BJ (cell line): ENCODE measurements at places on chromosomes 11 and 22.
A peak's percentile ranks its signal among the peaks of the same experiment; 100 is the strongest.

DNA sequence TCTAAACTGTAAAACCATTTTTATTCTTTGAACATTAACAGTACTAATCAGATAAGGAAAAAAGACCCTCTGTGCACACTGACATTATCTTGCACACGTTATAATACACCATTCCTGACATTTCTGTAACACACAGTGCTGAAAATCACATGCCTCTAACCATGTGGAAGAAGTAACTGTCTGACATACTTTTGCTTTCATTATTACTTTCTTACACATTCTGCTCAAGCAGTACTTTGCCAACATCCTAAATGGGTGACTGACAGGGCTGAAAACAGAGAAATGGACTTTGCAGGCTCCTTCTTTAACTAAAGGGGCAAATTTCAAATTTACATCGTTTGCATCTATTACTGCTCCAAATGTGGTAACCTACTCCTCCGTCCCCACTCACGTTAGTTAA is 22.8 kb upstream of the TP53AIP1 start:
- no peak for DNase-seq

- DNase-seq = no peak
These were observed 114.5 kb downstream of the MAML2 start for GRCh38 chr11:96228473-96228891.

- no peak for DNase-seq
These were observed 5.2 kb upstream of the GATD1 start for GRCh38 chr11:782264-783174.

GRCh38 chr11:34757026-34757451 is 136.1 kb downstream of the EHF start:
- DNase-seq = no peak

GRCh38 chr22:21866833-21867527 is 465 bp downstream of the MAPK1 start:
- no peak for DNase-seq

- no peak for DNase-seq
These were observed 17.5 kb upstream of the ACCSL start for GRCh38 chr11:44029977-44030911.

DNA sequence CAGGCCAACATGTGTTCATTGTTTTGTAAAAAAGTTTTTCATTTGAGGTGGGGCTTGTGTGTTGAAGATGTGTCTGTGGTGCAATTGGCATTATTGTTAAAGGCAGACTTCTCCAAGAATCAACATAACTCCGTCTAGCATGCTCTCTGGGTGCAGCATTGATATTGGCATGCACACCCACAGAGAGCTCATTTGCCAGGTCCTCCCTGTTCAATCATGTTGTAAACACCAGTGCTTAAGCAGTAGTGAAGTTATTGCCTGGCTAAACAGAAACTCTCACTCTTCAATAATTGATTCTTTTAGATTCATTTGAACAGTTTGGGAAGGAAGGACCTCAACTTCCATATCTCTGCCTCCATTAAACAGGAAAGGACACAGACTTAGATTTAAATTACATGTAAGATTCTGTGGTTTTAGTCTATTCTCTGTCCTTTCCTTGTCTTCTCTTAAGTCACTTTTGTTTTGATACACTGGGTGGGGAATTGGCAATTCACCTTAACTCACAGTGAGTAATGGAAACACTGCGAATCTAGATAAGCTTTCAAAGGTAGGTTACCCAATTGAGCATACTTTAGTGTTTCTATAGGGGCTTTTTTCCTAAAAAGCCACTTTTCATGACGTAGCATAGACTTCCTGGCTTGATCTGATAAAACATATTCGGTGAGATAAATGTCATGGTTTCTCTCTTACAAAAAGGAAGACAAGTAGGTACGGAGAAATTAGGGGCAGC is 30.8 kb upstream of the EXPH5 start:
- no peak for DNase-seq

DNA sequence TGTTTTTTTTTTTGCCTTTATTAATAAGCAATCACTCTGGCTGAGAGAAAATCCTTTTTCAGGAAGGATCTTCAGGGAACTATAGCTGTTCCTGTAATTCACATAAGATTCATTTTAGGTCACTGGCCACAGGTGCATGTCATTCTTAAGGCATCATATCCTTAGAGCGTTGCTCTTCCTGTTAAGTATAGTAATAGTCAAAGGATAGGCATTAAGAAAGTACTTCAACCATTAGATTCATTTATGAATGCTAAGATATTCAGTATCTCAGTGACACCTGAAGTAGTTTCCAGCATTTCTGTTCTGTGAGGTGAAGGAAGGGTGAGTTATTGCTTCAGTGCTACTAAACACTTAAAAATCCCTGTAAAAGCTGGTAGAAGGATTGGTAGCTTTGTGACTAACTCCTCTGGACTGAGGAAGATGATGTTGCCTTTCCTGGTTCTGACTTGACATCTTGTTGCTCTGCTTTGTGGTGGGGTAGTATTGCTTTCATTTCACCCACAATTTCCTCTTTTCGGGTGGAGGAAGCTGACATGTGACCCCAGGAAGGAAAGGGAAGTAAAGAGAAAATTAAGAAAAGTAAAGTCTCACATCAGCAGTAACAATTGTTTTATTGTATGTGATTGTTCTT is 34.7 kb downstream of the RNF169 start:
- peak; percentile 44 for DNase-seq

- DNase-seq = no peak
These were observed 807 bp downstream of the TRIM3 start for GRCh38 chr11:6472934-6473333.

DNA sequence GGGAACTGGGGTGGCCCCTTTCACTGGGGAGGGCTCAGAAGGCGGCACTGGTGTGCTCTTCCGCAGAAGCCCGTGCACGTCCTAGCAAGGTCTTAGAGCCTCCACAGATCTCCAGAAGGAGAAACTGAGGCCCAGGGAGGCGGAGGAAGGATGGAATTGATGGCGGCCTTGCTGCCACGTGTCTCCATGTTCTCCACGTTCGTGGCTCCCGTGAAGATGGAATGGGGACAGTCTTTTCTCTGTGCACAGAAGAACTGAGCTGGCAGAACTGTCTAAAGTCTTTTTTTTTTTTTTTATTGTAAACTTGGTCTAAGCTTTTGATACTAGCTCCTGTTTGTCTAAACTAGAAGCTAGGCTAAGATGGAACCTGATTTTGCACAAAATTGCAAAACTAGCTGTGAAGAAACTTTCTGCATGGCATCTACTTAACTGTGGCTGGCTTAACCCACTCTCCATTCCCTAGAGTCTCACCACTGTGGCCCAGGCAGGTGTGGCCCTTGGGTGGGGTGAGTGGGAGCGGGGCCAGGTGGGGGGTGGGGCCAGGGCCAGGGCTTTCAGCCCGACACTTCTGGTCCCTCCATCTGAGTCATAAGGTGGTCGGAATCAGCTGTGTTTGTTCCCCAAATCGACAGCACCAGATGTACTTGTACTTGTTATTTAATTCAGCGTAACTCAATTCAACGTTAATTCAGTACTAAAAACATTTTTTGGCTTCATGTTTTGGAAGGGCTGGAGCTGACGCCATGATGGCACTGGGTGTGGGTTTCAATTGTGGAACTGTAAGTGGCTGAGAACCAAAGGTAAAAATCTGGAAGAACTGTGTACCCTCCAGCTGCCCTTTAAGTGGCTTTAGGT is 120.7 kb downstream of the MPPED1 start:
- no peak for DNase-seq

GRCh38 chr22:37300551-37301017 is 18.3 kb downstream of the CYTH4 start:
- no peak for DNase-seq

DNA sequence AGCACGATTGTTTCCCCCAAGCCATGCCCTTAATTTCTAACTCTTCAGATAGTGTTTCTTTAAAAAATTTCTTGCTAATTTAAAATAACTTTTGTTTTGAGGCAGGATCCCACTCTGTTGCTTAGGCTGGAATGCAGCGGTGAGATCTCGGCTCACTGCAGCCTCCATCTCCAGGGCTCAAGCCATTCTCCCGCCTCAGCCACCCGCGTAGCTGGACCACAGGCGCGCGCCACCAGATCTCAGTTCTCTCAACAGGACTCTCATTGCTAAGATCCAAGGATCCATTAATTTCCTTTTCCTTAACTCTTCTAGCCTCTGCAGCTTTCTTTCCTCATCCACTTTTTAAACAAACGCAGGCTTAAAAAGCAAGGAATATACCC is 327 bp upstream of the MED17 start:
- no peak for DNase-seq

- DNase-seq = no peak
These were observed 30.5 kb downstream of the YDJC start for GRCh38 chr22:21599053-21599893.

- no peak for DNase-seq
These were observed 529.6 kb downstream of the BRD1 start for GRCh38 chr22:49297871-49298721.

DNA sequence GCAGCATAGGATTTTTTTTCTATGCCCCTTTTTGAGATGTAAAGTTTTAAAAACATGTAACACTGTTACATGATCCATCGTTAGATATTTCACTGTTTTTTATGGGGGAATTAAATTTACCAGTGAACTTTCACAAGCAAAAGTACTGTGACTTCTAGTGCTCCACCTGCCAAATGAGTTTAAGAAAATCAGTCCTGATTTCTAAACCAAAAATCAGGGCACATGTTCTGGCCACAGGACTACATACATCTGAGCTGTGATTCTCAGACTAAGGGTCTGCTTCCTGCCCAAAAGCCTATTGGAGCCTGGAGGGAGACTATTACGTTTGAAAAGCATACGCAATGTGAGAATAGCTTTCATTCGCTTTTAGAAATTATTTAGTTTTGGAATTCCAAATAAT is 22.5 kb downstream of the TMPRSS13 start:
- DNase-seq = no peak
